HCT116 (cell line): ENCODE measurements at places on chromosomes 16 and 17.

DNA sequence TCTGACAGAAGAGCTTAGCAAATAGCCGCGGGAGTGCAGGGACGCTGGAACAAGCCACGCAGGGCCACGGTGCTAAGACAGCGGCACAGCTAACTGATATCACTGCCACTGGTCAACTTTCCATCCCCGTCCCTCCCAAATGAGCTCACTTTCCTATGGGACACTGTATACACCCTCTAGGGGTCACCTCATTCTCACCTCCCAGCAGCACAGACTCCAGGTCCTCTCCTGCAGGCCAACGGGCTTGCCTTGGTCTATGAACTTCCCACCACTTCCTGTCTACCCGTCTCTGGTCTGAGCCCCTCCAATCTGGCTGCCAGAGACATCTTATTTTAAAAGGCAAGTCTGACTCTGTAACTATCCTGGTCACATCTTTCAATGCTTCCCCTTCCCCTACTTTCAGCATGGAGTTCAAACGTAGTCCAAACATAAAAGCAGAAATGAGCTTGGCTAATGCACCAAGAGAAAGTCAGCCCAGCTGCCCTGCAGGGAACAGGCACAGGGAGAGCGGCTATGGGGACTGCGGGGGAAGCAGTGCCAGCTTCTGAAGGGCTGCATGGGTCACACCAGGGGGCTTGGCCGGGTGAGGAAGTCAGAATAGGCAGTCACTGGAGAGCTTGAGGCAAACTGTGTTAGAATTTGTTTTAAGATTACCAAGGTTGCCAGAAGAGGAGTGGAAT lies 26.3 kb upstream of the SLC38A8 start:
- no peak for DNase-seq

- DNase-seq: no peak
Measured at GRCh38 chr17:2852221-2852620, 56.0 kb downstream of the RAP1GAP2 start.

GRCh38 chr16:34801875-34802274 lies 1342.5 kb downstream of the TP53TG3F start:
- DNase-seq: no peak

DNA sequence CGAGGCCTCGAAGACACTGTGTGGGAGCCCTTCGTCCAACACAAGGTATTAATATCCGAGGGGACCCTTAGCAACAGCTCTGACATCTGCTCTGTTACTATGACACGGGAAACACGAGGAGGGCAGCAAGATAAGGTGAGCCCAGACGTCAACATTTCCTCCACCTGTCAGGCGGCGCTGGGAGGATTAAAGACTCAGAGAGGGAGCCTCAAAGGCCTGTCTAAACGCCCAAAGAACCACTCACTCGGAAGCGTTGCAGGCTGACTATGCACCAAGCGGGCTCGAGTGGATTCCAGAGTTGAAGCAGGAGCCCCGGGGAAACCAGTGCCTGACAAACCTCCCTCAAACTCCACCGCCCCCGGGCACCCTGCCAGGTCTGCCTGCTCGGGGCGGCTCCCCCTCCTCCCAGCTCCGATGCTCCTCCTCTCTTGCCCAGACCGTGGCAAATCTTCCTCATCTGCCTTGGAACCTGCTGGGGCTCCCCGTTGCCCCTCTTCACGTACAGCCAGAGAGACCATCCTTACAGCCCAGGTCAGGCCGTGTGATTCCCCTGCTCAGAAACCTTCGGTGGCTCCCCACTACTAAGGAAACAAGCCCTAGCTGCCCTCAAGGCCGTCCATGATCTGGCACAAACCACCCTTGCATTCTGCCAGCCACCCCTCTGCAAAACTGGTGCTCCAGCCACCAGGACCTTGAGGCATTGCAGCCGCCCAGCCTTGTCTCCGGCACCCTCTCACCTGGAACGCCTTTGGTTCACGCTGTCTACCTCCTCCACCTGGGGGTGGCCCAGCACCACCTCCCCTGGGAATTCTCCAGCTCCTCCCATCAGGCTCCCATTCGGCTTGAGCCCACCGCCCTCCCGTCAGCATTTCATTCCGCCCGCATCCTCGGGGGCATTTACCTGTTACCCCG lies 16.2 kb downstream of the RPH3AL start:
- DNase-seq: no peak

DNA sequence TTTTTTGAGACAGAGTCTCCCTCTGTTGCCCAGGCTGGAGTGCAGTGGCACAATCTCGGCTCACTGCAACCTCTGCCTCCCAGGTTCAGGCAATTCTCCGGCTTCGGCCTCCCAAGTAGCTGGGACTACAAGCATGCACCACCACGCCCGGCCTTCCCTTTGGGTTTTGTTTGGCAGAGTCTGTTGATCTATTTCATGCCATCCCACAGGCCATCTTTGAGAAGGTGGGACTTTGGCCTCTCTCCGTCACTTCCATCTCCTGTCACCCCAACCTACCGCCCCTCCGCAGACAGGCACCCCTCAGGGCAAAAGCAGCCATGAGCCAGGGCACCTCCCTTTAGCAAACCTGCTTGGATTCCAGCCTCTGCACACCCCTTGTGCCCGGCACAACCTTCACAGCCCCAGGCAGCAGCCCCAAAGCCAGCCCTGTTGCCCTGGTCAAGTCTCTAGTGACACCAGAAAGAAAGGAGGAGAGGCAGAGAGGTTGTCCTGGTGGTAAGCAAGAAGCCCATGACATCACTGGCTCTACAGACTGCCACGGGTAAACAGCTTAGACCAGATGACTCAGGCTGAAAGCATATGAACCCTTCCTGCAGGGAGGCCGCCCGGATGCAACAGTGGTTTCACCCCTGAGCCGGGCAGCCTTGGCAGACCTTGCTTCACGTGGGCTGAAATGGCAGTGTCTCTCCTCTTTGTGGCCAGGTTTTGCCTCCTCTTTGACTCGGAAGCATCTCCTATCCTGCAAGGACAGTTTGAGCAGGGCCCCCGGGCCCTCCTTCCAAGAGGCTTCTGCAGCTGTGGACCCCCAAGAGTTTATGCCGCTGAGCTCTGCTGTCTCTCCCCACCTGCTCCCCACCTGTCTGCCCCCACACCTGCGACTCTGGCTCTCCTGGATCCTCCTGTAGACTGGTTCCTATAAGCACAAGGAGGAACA lies 8.1 kb upstream of the TIMP2 start:
- peak; percentile 80 for DNase-seq
